BJ (cell line): ENCODE measurements at places on chromosomes 7 and 10.
A peak's percentile ranks its signal among the peaks of the same experiment; 100 is the strongest.

- DNase-seq: no peak
Observed at GRCh38 chr7:50262446-50262845, 42.1 kb upstream of the IKZF1 start.

DNA sequence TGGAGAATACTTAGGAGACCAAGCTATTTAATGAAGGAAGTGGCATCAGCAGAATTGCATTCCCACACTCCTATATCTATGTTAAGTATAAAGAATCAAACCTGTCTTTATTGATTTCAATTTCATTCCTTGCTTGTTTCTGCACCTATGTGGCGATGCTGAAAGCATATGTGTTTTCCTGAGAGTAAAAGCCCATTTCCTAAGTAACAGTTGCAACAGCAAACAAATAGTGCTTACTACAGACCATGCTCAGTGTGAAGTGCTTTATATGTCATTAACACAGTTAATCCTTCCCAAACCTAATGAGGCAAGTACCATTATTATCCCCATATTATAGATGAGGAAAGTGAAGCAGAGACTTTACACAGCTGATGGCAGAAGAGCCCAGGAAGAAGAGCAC lies 552.1 kb downstream of the PARD3 start:
- no peak for DNase-seq

- no peak for DNase-seq
Observed at GRCh38 chr10:4008676-4009382, 223.8 kb upstream of the KLF6 start.

DNA sequence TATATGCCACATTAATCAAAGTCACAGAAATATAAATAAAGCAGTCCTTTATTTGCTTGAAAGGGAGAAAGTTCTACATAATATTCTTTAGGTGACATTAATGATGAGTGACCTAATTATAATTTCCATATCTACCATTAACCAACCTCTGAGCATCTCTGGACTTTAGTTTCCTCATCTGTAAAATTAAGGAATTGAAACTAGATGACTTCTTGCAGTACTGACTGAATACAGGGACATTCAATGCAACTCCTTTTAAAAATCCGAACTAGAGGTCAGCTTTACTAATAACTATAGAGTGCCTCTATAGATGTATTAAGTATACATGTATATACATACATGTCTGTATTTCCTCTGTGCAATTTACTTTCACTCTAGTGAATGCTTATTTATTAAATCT lies 3.9 kb downstream of the FMC1 start:
- no peak for DNase-seq

- no peak for DNase-seq
Observed at GRCh38 chr7:43880596-43880995, 11.3 kb upstream of the MRPS24 start.

- DNase-seq: no peak
Observed at GRCh38 chr10:34370126-34370525, 445.0 kb downstream of the PARD3 start.

- DNase-seq: no peak
Observed at GRCh38 chr10:21689881-21690280, 155.8 kb downstream of the MLLT10 start.

DNA sequence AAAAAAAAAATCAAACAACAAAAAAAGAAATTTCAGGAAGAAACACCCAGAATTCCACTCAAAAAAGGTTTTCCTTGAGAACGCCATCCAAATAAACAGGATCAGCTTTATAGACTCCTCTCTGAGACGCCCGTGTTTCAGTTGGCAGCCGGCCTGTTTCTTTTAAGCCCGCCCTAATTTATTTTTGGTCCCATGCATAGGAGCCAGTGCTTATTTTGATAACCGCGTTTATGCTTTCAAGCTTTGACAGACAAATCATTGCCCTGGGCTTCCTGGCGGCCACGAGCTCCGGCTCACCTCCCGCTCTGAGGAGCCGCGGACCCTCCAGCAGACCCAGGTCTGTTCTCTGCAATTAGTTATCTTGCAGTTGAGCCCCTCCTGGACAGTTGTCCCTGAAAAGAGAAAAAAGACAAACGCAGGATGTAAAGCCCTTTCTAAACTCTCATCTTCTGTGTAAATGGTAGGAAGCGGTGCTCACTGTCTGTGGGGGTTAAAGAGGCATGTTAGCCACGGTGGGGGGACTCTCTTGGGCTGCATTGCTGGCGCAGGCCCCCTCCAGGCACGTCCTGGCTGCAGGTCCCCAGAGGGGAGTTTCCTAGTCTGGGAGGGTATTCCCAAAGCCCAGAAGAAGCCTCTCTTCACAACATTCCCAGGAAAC lies 22.2 kb upstream of the UNCX start:
- DNase-seq: no peak

DNA sequence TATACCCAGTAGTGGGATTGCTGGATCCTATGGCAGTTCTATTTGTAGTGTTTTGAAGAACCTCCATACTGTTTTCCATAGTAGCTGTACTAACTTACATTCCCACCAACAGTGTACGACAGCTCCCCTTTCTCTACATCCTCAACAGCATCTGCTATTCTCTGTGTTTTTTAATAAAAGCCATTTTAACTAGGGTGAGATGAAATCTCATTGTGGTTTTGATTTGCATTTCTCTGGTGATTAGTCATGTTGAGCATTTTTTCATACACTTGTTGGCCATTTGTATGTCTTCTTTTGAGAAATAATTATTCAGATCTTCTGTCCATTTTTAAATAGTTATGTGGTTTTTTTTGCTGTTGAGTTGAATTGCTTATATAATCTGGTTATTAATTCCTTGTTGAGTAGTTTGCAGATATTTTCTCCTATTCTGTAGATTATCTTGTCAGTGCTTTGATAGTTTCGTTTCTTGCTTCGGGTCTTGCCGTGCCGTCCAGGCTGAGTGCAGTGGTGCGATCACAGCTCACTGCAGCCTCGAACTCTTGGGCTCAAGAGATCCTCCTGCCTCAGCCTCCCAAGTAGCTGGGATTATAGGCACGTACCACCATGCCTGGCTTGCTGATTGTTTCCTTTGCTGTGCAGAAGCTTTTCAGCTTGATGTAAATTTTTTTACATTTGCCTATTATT lies 12.0 kb downstream of the MTG1 start:
- DNase-seq: peak; percentile 17

DNA sequence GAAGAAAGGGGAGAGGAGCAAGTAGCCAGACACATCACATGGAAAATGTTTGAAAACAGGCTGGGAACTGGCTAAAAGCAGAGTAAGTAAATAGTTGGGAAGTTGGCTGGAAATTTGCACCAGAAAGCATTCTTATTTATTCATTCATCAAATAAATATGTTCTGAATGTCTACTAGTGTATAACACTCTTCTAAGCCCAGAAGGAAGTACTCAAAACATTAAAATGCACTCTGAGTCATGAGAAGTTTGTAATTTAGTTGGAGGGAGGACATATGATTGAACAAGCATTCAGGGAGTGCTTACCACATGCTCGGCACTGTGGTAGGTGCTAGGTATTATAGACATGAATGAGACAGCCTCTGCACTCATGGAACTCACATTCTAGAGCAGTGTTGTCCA lies 37.0 kb upstream of the CNNM1 start:
- peak; percentile 96 for DNase-seq

- peak; percentile 77 for DNase-seq
Observed at GRCh38 chr10:24901686-24902399, 50.6 kb downstream of the PRTFDC1 start.

DNA sequence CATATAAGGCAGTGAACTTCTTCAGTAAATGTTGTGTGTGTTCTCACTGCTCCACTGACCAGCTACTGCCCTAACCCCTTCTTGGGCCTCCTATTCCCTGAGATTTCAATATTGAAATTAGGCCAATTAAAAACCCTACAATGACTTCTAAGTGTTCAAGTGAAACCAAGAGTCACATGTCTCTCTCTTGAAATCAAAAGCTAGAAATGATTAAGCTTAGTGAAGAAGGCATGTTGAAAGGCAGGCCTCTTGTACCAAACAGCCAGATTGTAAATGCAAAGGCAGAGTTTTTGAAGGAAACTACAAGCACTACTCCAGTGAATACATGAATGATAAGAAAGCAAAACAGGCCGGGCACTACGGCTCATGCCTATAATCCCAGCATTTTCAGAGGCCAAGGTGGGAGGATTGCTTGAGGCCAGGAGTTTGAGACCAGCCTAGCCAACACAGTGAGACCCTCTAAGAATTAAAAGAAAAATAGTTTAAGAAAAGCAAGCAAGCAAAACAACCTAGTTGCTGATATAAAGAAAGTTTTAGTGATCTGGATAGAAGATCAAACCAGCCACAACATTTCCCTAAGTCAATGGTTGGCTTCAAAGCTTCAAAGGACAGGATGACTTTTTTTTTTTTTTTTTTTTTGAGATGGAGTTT lies 22.3 kb downstream of the BRAF start:
- no peak for DNase-seq

GRCh38 chr7:29328045-29328444 lies 133.5 kb downstream of the CHN2 start:
- DNase-seq: no peak

- DNase-seq: no peak
Observed at GRCh38 chr7:44709945-44710596, 38.6 kb upstream of the ZMIZ2 start.

- DNase-seq: no peak
Observed at GRCh38 chr7:38548605-38549004, 82.6 kb downstream of the AMPH start.

- no peak for DNase-seq
Observed at GRCh38 chr10:111295788-111296187, 219.0 kb downstream of the ADRA2A start.

GRCh38 chr7:92652536-92652935 lies 62.3 kb upstream of the FAM133B start:
- no peak for DNase-seq

GRCh38 chr7:11021468-11021867 lies 47.8 kb downstream of the PHF14 start:
- no peak for DNase-seq

- DNase-seq: no peak
Observed at GRCh38 chr7:150657526-150657925, 25.3 kb upstream of the GIMAP6 start.

DNA sequence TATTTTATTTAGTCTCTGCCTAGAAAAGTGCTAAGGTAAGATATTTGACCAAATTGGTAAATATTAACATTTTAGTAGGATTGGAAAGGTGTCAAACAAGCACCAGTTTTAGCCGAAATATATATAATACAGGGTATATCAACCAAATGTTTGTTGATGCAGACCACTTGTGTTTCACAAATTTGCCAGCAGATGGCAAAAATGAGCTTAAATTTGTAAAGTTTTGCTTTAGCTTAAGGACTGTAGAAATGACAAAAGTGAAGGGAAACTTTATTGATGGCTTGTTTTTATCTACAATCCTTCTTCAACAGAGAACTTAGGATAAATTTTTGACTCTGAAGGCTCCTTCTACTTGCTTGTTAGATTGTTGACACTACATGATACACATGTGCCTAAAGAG lies 4.8 kb upstream of the POLR1F start:
- no peak for DNase-seq
